Left renal pelvis (tissue), 4 donors: ENCODE measurements at places on chromosomes 4 and X.

DNA sequence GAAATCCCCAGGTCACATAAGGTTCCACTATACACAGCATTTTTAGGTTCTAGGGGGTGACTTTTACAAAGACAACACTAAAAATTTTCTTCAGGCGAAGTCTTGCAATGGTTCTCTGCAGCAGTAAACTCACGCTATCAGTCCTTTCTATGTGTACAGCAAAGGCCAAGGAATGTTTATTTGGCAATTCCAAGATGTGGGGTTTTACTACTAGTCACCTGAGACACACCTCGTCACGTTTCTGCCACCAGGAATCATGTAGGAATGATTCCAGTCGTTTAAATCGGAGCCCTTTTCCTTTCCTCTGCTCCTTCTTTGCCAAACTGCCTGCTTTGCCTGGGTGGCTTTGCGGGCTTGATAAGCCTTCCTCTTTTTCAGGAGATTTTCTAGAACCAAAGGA, 75.9 kb upstream of the ENPEP start:
- no peak for DNase-seq

DNA sequence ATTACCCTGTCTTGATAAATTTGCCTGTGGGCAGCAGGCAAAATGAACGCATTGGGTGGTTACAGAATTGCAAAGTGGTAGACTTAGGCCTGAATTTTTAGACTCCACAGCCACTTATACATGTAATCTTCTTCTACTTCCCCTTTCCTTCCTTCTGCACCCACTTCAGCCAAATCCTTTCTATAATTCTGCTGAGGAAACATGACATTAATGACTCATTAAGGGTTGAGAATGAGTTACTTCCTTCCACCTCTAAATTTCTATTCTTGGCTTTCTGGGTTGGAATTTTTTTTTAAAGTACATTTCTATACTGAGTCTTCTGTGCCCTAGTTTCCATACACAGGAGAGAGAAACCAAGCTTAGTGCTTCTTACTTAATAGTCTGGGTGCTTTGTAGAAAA, 10.1 kb downstream of the PAPSS1 start:
- no peak for DNase-seq

DNA sequence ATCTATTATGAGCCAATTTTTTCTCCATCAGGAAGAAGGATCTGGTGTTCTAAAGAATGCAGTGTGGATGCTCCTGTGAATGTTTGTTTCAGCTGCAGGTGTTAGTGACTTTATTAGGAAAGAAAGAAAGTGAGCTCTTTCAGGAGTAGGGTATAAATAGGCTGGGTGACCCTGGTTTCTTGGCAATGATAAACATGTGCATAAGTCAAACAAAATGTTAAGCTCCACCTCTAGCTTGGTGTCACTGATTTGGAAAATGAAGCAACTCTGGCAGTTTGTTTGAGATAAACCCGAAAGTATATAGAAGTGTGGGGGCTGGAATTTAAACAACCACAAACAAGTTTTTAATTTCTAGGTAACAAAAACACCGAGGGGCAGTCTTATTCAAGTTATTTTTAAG, 152.3 kb downstream of the COL4A6 start:
- DNase-seq = no peak

- DNase-seq = no peak
These were observed 50.4 kb downstream of the SPRY1 start for GRCh38 chr4:123446865-123447474.

DNA sequence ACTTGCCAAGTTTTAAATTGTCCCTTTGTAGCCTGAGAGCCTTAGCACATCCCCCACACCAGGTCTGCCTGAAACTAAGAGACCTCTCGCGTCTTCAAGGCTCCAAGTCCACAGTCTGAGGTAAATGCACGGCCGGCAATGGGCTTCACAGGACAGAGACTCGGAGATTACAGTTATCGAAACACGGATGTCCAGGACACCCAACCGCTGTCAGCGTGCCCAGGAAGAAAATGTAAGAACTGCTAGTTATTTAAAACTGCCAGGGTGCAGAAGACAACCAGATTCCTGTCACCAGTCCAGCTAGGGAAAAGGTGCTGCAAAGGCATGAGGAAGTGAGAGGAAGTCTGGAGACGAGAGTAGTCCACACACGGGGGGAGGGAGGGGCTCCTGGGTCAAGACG, 28.9 kb downstream of the ZNF827 start:
- DNase-seq = no peak

GRCh38 chrX:128436397-128437103, 384.3 kb upstream of the ACTRT1 start:
- no peak for DNase-seq

- no peak for DNase-seq
These were observed 7.4 kb upstream of the MGST2 start for GRCh38 chr4:139658185-139658584.

DNA sequence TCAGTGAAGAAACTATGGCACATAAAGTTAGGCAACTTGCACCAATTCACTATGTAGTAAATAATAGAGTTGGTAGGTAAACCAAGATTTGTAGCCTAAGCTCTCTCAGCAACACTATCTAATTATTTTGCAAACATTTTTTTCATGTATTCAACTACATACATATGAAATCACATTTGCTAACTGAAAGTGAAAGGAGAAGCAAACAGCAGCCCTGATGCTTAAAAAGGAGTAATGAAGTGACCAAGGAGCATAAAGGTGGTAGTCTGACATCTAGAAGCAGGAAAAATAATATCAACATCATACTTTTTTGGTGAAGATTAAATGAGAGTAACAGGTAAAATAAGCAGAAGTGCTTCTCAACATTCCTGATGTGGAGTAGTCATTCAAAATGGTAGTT, 603.7 kb downstream of the GRXCR1 start:
- DNase-seq = no peak

- DNase-seq = no peak
These were observed 16.6 kb upstream of the NPNT start for GRCh38 chr4:105878668-105879067.

DNA sequence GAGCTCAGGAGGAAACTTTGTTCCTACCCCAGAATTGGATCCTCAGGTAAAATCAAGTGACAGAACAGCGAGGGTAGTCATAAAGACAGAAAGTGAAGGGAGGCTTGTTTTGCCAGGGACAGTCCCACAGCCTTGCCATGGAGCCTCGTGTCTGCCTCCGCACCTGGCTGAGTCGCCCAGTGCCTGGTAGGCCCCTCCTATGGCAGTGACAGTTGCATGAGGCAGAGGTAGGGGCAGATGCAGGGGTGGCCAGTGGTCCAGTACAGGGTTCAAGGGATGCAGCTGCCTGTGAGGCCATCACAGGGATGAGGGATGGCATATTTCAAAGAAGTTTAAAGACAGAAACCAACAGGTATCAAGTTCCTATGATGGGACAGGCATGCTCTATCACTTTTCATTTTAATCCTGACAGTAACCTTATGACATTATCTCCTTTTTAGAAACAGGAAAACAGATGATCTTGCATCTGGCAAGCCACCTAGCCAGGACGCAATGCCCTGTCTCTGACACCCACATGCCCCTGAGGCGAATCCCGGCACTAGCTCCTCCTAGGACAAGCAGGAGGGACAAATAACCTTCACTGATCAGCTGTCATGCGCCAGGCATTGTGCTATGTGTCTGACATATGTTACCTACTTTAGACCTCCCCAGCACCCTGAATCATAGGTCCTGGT, 127.4 kb upstream of the ENPP6 start:
- DNase-seq = no peak

DNA sequence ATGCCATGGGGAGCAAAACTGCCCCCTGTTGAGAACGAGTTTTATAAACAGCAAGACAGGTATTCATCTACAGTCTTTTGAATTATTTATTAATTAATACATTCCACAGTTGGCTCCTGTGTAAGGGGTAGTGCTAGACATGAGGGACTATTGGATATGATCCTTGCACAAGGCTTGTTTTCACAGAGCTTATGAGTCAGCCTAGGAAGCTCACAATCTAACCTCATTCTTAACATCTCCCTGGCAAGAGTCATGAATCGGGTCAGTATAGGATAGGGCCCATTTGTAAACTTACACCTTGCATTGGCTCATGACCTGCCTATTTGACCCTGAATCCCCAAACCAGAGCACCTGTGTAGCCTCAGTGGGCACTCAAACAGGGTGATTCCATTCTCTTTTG, 209.1 kb upstream of the HCCS start:
- no peak for DNase-seq

DNA sequence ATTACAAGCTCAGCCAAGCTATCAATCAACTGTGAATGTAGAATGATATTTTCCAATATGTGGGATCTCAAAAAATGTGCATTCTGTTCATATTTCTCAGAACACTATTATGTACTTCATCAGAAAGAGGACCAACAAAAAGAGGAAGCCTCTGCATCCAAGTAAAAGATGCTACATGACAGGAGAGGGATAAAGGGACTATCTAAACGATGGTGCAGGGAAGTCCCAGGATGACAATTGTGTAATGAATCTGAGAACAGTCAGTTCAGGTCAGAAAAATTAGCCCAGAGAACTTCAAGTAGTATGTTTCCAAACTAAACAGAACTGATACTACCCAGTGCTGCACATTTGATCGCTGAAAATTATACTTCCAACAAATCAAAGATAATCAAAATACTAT, 127.0 kb downstream of the ZNF330 start:
- DNase-seq = no peak

DNA sequence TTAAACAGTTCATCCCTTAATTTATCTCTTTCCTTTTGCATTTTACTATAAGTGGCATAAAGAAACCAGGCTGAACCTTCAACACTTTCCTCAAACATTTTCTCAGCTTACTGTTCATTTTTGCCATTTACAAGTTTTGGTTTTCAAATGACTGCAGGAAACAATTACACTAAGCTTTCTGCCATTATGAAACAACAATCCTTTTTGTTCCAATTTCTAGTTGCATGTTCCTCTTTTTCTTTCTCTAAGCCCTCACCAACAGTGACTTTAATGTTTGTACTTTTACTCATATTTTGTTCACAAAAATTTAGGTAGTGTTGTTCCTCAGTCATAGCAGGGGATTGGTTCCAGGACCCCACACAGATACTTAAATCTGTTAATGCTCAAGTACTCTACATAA, 1526.1 kb downstream of the STIM2 start:
- no peak for DNase-seq

GRCh38 chrX:13218758-13219157, 101.1 kb downstream of the ATXN3L start:
- no peak for DNase-seq

- no peak for DNase-seq
These were observed 385.8 kb downstream of the PPARGC1A start for GRCh38 chr4:23504083-23504482.

GRCh38 chrX:40097504-40098263, at the start of gene BCOR:
BCOR (minus strand) TSS chrX:40097958; CDS start chrX:40077929, 20,029 bp downstream.
- DNase-seq = no peak

DNA sequence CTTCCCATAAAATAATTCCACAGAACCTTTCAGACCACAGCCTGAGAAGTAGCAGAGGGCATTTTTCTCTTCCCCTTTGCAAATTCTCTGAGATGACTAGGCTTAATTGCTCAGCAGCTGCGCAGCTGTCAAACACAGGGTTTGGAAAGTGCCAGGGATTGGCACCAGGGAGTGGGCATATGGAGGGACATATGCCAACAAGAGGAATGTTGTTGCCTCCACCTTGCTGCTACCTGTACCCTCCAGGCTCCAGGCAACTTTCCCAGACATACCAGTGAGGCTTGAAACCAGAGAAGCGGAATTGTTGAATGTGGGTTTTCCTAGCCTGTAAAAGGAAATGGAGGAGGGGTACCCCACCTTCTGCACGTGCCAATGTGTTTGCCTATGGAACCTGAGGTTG, 256.2 kb upstream of the GPR101 start:
- no peak for DNase-seq

DNA sequence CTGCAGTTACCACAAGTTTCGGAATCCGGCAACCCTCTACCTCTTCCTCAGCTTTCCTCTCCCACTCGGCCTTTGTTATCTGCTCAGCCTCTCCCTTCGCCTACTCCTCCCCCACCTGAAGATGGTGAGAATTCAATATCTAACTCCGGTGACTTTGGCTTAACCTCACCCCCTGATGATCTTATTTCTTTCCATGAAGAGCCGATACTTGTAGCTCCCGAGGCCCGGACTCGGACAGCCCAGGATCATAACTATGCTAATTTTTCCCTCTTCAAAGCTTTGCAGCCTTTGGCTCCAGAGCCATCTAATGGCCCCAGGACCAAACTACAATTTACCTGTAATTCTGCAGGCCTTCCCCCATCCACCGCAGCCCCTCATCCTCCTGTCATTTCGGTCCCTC, 32.0 kb upstream of the MGST2 start:
- no peak for DNase-seq

DNA sequence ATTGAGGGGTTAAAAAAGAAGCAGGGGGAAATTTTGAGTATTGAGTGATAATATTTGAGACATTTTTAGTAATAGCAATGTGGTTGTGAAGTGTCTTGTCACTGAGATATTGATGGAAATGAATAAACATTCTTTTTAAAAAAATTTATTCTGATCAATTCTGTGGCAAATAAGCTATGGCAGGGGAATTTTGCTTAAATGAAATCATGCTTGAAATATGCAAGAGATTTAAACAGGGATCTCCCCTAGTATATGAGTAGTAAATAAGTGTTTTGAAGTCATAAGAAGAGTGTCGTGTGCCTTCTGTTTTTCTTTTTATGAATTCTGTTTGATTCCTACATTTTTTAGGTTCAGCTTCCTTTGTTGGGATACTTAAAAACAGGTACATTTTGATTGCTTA, 23.2 kb downstream of the IL15 start:
- DNase-seq = no peak
